HS-27A (cell line): ENCODE measurements at places on chromosomes 5 and 9.
A peak's percentile ranks its signal among the peaks of the same experiment; 100 is the strongest.

- DNase-seq: no peak
Measured at GRCh38 chr9:114811301-114811700, 5.5 kb upstream of the TNFSF15 start.

- DNase-seq: no peak
Measured at GRCh38 chr5:169272731-169273427, 28.1 kb downstream of the SLIT3 start.

GRCh38 chr5:115179394-115180164 is 9.9 kb upstream of the TRIM36 start:
- DNase-seq: no peak

DNA sequence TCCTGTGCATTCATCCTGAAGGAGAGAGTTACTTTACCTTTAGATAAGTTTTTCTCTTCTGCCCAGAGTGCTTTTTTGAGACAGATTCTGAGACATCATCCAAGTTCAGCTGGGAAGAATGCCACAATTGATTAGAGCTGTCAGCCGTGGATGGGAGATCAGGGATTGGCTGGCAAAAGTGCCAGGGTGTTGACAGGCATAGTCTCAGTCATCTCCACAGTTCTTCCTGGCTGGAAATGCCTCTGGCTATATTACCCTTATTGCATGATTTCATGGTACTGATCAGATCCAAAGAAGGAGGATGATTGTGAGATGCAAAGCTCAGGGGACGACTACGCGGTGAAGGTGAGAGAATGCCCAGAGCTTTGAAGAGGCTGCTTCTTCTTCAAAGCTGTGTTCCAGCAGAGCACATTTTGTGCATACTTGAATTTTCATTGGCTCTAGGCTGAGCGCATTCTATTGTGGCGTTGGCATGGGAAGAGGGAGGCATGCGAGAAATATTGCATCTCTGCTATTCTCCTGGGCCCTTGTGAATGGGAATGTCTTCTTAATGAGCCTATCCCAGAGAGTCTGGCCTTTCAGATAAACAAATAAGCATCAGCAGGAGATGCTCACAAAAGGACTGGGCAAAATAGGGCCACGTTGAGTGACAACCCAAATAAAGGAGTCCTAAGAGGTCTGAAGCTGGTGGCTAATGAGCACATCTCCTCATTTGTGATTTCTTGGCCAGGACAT is 82.1 kb downstream of the GRIA1 start:
- no peak for DNase-seq

- no peak for DNase-seq
Measured at GRCh38 chr5:61394078-61394704, 62.1 kb downstream of the ZSWIM6 start.

DNA sequence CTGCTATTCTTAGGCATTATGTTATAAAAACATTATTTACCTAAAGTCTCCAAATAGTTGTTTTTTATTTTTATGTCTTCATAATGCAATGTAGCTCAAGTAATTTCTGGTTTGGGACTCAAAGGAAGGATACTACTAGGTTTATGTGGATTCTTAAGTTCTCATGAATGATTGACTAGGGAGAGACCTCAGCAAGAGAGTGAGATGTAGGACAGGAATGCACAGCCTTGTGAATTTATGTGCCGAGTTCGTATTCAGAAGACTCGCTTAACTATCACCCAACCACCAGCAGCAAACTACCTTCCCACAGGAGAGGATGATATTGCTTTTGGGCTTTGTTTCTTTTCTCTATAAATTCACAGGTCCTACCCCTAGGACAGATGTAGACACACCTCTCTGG is 282.9 kb downstream of the ARHGEF28 start:
- no peak for DNase-seq

GRCh38 chr9:113612216-113612747 is 148.8 kb downstream of the RGS3 start:
- no peak for DNase-seq

DNA sequence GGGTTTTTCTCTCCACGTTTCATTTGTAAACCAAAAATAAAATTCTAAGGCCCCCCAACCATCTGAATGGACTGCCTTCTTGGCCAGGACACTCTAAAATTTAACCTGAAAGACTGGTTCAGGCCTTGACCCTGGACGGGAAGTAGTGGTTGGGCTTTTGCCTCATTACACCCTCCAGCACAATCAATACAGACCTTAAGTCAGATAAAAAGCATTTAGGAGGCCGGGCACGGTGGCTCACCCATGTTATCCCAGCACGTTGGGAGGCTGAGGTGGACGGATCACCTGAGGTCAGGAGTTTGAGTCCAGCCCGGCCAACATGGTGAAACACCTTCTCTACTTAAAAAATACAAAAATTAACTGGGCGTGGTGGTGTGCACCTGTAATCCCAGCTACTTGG is 91.6 kb upstream of the PPP1R26 start:
- no peak for DNase-seq

GRCh38 chr5:122835681-122836080 is 9.7 kb upstream of the SNX24 start:
- no peak for DNase-seq

- DNase-seq: no peak
Measured at GRCh38 chr9:121895358-121895757, 197.8 kb downstream of the TTLL11 start.

- DNase-seq: peak; percentile 78
Measured at GRCh38 chr5:17218353-17219005, 1.0 kb downstream of the BASP1 start.

DNA sequence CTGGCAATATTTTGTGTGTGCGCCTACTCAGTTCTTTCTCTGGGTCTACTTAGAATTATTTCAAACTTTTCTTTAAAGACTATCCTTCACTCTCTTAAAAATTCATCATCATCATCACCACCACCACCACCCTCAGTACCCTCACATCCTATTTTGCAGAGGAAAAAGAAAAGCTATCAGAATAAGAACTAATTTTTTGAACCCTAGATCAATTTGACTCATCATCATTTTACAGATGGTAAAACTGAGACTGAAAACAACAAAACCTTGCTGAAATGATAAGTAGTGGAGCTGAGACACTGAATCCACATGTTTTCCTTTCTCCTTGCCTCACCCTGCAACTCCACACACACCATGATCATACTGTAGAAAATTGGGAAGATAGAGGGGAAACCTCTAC is 119.3 kb downstream of the SSBP2 start:
- DNase-seq: no peak

DNA sequence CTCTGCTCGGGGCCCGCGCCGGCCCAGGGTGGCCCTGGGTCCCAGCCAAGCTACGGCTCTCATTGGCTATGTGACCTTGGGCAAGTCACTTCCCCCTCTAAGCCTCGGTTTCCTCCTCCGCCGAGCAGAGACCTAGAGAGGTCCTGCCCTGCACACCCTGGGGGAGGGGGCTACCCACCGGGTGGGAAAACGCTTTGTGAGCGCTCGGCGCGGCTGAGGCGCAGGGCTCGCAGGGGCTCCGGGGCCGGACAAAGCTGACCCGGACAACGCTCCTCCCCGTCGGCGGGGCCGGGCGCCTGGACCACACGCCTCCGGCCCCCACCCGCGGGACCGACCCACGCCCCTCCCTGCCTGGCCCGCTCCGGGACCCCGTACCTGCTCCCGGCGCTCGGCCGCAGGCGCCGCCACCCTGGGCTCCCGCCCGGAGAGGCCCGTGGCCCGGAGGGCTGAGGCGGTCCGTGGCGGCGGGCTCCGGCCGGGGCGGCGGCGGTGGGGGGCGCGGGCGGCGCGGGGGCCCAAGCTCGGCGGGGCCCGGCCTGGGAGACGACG is 85.7 kb upstream of the MELK start:
- peak; percentile 23 for DNase-seq

DNA sequence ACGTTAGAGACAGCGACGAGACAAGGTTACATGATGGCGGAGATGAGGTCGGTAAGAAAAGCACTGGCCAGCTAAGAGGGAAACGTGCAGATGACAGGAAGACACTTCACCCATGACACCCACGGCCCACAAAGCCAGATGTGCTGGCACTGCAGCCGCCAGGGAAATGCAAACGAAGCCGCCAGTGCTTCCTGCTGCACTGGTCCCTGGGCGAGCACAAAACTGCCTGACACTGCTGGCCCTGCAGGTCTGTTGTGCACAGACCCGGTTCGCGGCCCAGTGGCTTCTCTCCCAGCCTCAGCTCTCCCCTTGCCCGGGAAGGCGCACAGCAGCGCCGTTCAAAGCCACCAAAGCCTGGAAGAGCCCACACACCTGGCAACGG is 20.3 kb downstream of the QSOX2 start:
- no peak for DNase-seq

DNA sequence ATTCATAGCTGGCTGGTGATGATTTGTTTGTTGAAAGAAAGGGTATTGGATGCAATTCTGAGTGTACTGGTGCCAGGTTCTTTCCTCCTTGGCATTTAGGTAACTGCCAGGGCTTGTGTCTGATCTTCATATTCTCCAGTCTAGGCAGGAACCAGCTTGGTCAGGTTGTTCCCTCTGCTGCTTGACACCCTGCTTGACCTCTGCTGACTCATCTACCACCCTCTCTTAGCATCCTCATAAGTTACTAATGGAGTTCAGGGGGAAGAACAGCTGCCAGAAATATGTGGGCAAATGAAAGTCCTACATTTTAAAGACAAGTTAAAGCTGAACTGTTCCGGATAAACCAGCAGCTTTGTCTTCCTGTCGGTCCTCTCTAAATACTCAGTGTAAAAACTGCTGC is 116.1 kb upstream of the TNC start:
- DNase-seq: peak; percentile 35

GRCh38 chr5:124220418-124220817 is 526.0 kb downstream of the ZNF608 start:
- no peak for DNase-seq

GRCh38 chr9:27261517-27262211 is 35.3 kb downstream of the EQTN start:
- DNase-seq: no peak

DNA sequence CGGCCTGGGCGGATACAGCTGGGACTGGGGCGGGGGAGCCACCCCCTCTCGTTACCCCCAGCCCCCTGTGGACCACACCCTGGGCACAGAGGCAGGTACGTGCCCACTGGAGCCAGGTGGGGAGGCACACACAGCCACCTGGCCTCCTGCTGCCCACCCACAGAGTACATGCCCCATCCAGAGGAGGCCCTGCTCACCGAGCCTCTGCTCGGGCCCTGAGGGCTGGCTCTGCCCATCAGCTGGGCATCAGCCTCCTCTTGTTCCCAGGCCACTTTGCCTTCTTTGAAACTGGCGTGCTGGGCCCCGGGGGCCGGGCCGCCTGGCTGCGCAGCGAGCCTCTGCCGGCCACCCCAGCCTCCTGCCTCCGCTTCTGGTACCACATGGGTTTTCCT is 6.3 kb downstream of the MAMDC4 start:
- no peak for DNase-seq
